CD4-positive, alpha-beta T cell (primary cell): ENCODE measurements at places on chromosomes 1 and 21.
A peak's percentile ranks its signal among the peaks of the same experiment; 100 is the strongest.

GRCh38 chr1:111801071-111801850 is 45.6 kb downstream of the DDX20 start:
- no peak for DNase-seq

DNA sequence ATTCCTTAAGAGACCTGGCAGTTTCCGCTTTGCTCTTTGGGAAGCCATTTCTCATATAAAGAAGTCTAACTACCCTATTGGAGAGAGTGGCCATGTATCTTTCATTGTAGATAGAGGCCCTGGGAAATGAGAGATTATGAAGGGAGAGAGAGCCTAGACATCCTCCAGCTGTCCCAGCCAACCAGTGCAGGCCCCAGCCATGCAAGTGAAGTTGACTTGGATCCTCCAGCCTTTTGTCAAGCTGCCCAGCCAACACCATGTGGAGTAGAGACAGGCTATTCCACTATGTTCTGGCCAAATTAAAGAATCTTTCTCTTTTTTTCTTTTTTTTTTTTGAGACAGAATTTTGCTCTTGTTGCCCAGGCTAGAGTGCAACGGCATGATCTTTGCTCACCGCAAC is 7.1 kb upstream of the ANP32E start:
- DNase-seq, result no peak

DNA sequence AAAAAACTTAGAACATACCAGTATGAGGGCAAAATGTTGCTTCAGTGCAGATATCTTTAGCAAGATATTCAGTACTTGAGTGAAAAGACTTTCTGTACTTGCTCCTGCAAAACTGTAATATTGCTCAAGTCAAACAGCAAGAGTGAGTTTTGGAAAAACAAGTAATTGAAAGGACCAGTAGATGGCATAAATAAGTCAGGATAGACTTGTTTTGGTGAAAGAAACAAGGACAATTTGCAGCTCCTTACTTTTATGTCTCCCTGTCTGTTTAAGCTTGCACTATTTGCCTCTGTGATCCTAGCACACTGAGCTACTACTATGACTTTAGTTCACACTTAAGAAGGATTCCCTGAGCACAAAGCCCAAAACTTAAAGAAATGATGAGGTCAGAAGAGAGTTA is 39.1 kb downstream of the IFI44 start:
- no peak for DNase-seq

DNA sequence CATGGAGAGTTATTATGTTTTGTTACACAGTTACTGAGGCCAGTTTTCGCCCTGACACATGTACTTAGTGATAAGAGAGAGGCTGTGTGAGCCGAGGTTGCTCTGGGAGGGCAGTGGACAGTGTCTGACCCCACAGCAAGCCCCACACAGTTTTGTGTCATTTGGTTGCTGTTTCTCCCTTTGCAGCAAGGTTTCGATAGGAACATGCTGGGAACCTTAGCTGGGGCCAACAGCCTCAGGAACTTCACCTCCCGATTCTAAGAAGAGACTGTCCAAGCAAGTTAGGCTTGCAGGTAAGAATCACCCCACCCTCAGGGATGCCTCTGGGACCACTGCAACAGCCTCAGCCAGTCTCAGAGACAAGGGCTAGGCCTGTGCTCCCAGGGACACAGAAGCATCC is 45.3 kb downstream of the PKP1 start:
- DNase-seq, result no peak

GRCh38 chr1:68128820-68129219 is 78.4 kb upstream of the DIRAS3 start:
- no peak for DNase-seq

DNA sequence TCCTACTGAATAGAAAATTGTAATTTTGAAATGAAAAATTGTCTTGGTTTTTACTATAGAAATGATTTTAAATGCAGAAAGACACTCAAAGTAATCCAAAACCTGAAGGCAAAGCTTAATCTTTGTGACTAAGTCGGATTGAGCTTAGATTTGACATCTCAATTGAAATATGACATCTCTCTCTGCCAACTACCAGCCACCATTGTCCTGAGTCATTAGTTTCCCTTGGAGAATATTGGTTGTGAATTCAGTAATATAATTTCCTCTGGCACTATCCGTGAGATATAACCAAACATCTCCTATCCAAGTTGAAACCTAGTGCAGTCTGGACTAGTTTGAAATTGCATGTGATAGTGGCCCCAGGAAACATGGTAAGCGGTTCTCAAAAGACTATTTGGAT is 37.1 kb downstream of the PLA2G4A start:
- DNase-seq, result no peak

DNA sequence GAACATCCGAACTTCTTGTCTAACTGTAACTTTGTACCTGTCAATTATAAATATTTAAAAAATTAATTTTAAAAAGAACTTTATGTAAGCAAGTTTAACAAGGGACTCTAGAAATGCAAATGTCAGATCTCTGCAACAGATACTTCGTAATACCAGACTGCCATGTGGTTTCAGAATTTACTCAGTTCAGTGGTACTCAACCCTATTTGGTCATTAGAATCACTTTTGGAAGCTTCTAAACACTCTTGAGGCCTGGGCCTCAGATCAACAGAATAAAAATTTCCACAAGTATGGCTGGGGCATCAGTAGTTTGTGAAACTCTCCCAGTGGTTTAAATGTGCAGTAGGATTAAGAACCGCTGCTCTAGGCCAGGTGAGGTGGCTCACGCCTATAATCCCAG is 139.5 kb upstream of the SMYD2 start:
- DNase-seq, result no peak

DNA sequence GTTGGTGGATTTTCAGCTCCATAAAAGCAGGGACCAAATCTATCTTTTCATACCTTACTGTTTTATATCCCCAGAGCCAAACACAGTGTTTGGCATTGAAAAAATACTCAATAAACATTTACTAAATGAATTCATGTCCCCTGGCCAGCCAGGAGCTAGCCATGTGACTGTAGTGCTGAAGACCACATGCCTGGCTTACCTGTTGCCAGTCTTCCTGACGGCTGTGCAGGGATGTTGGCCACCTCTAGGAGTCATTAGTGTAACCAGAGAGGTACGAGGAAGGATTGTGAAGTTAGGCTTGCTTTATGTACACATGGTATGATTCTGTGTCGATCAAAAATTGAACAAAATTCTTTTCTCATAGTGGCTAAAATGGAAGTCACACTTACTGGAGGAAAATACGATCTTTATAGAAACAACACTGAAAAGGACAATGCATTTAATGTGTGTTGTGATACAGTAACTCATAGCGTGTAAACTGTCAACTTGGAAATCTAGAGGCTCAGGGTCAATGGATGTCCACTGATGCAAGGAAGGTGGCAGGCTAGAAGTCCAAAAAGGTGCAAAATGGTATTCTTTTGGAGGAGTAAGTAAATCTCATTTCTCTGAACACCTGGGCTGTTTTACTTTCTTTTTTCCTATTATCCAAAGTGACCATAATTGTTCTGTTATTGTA is 60.9 kb downstream of the FGGY start:
- DNase-seq, result no peak

DNA sequence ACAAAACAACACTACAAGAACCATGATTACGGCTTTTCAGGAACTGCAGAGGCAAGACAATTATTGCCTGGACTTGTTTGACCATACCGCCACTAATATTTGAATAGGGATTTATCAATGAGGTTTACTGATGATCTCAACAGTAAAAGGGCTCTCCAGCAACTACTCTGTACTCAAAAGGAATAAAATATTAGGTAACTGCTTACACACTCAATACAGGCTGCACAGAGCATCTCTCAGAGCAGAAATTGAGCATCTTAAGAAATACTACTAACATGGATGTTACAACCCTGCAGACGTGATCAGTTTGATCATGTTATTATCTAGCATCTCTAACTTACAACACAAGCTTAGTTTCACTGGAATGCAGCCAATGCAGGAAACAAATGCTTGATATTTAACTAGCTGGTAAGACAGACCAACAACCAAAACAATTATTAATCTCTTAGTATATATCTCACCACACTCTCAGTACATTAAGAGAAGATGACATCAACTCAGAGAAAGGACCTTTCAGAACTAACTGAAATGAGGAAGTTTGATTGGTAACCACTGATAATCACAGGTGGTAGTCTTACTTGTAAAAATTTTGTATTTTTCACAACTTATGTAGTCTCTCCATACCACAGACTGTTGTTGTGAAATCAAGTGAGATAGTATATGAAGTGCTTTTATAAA is 52.2 kb downstream of the PUM1 start:
- DNase-seq, result no peak

- DNase-seq, result no peak
Observed at GRCh38 chr1:234518876-234519275, 39.9 kb upstream of the TARBP1 start.

- no peak for DNase-seq
Observed at GRCh38 chr1:171661076-171661650, 8.7 kb upstream of the MYOC start.

- DNase-seq, result no peak
Observed at GRCh38 chr1:221117548-221117951, 238.3 kb downstream of the HLX start.

DNA sequence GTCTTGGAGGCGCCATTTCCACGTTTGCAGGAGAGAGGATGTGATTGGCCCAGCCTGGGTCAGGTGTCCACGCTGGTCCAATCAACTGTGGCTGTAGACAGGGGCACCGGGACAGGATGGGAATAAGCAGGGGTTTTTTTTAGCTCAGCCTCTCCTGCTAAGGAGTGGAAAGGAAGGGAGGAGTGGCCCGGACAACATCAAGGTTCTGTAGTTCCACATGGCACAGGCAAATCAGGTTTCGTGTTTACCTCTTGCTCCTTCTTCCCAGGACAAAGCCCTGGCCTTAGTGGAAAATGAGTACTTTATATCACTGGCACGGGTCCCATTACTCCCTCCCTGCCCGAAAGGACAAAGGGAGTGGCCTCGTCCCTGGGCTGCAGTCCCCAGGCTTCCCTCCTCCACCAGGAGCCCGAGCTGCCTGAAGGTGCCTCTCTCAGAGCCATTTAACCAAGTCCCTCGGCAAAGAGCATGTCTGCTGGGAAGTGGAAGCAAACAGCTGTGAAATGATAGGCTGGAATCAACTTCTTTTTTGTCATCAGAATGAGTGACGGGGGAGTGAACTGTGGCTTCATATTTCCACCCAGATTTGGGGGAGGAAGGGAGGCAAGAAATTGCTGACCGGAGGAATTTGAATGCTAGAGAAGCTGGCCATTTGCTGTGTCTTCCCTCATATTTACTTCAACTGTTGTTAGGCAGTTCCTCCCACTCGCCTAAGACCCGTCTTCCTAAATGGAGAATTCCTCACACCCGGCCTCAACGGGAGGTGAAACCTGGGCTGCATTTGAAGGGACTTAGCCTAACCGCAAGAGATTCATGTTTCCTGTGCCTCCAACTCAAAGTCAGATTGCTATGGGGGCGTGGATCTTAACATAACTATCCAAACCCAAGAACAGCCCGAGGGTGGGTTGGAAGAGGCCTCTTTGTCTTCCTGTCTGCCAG is 84.9 kb upstream of the SLC44A3 start:
- DNase-seq, result no peak

DNA sequence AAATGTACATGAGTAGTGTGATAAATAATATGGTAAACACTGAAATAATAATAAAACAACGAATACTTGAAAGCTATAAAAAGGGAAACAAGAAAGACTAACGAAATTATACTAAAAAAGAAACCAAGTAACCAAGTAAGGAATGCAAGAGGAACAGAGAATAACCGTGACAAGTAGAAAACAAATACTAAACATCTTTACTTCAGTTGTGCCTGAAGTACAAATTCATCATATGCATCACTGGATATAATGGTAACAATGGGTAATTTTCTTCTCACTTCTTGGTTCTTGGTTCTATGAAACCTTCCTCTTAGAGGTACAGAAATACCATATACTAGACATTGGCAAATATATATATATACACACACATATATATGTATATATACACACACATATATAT is 1093.6 kb upstream of the B3GALT2 start:
- DNase-seq, result no peak

- no peak for DNase-seq
Observed at GRCh38 chr1:6965083-6965934, 180.1 kb downstream of the CAMTA1 start.

DNA sequence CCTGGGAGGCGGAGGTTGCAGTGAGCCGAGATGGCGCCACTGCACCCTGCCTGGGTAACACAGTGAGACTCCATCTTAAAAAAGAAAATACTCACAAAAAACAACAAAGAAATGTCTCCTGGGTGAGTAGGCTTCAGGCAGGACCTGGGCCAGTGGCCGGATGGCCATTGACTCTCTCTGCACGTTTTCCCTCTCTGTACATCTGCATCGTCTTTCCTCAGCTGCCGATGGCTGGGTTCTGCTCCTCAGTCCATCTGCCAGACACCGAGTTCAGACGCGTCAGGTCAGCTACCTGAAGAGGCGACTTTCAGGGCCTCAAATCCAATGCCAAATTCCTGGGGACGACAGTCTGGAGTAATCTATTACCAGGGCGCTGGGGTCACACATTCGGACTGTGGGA is 199.3 kb downstream of the CAMTA1 start:
- DNase-seq, result no peak

GRCh38 chr1:202968895-202969295 is 1.8 kb upstream of the CYB5R1 start:
- DNase-seq, result peak; percentile 5

DNA sequence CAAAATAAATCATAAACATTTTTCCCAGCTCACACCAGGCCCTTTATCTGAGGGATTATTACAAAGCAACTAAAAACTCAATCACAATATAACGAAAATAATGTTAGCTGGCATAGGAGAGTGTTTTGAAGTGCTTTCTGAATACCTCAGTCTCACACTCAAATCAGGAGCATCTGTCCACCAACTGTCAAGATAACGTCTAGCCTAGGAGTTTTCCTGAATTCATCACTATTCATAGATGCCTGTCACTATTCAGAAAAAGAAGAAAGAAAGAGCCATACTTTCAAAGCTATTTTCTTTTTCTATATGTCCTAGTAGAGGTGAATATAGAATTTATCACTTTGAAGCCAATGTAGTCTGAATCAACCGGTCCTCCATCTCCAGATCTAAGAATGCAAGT is 127.0 kb downstream of the AKT3 start:
- DNase-seq, result no peak

DNA sequence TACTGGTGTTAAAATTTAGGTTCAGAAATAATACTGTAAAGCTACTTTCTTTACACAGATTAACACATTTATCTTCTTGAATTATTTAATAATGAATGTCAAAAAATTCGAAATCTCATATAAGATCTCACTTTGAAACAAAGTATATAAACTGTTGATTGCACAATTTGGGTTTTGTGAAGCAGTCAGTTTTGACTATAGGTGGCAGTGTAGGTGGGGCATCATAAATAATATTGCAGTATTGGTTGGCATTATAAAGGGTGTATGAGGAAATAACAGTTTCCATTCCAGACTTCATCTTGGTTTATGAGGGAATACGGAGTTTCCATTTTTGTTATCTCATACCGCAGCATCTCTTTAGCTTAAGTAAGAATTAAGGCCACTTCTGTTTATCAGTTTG is 49.9 kb downstream of the SUCO start:
- no peak for DNase-seq

DNA sequence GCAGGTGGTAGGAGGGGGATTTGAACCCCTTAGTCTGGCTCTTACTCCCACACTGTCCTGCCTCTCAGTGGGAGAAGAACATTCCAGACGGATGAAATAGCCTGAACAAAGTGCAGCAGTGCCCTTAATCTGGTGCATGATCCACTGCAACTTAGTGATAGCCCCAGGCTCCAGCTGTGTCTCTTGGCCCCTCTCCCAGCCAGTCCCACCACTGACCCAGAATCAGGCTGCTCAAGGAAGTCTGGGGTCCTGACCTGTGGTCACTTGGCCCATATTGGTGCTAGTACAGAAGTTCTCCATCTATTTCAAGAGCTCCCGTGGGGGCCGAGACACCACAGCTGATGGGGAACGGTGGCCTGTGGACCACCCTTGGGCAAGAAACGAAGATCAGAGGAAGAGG is 255.0 kb downstream of the KAZN start:
- DNase-seq, result no peak
